GM23248 (cell line): ENCODE measurements at places on chromosomes 7 and 10. TPM values are rescaled to one million over a fixed set of nuclear protein-coding genes. Genes with fewer than 3 reads are reported as not detected.

- no peak for DNase-seq
These were observed 202.9 kb downstream of the GRID1 start for GRCh38 chr10:86163522-86164173.

Gene NEUROD6
- not detected in 2 replicates for total RNA-seq

Gene LRRN3
- total RNA-seq = 0.25 and 0.43 TPM in 2 replicates

Gene TNKS2
- total RNA-seq = 29.3 and 31.5 TPM in 2 replicates

DNA sequence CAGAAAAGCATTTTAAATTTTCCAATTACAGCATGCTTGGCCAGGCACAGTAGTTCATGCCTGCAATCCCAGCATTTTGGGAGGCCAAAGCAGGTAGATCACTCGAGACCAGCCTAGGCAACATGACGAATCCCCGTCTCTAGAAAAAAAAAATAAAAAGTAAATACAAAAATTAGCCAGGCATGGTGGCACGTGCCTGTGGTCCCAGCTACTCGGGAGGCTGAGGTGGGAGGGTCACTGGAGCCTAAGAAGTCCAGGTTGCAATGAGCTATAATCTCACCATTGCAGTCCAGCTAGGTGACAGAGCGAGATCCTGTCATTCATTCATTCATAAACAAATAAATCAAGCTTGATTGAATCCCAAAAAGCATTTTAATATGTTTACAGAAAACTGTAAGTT is 234.9 kb downstream of the PARD3 start:
- no peak for DNase-seq

DNA sequence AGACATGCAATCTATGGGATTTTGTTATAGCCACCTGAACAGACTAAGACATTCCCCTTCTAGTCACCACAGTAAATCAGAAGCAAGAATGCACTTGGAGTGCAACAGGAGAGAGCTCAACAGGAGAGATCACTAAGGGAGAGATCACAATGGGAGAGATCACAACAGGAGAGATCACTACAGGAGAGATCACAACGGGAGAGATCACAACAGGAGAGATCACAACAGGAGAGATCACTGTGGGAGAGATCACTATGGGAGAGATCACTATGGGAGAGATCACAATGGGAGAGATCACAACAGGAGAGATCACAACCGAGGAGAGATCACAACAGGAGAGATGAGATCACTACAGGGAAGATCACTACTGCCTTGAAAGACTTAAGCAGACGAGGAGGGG is 238.5 kb upstream of the PITRM1 start:
- DNase-seq = no peak

DNA sequence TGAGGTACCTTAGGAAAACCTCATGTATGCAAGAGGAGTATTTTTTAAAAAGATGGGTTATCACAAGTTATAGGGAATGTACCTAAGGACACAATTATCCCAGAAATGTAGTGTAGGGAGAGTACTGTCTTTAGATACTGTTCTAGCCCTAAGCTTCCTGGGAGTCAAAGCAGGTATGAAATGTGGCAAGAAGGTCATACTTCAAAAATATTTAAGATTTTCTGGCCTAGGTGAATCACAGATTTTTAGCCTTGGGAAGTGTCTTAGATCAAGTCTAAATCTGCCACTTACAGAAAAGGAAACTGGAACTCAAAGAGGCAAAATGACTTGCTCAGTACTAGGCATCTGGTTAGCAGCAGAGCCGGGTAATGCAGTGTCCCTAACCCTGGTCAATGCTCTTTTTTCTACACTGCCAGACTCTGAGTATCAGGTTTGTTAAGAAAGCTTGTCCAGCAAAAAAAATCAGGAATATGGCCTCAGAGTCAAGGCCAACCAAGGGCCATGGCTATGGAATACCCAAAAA is 13.9 kb downstream of the PIK3AP1 start:
- no peak for DNase-seq

DNA sequence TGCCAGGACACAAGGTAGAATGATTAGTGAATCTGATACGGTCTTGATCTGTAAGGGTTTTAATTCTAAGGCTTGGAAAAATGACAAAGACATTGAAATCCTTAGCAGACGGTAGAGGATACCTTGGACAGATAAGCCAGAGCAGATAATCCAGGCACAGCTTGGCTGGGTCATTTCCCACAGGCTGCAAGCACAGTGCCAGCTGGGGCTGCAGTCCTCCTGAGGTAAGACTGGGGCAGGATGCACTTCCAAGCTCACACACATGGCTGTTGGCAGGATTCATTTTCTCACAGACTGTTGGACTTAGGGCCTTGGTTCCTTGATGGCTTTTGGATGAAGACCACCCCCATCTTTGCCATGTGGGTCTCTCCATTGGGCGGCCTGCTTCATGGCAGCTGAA is 63.2 kb upstream of the BMPER start:
- DNase-seq = no peak

DNA sequence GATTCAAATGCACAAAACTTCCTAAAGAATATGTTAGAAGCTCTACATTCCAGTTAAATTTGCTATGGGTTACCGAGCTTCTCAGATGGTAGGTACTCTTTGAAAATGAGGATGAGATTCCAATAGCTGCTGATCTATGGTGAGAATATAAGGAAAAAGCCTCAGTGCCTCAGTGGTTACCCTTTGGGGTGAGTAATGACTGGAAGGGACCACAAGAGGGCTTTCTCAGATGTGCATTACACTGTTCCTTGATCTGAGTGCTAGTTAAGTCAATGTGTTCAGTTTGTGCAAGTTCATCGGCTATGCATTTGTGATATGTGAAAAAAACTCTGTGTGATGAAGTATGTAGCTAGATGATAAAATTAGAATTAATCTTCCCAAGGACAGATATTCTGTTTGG is 3.5 kb downstream of the NRCAM start:
- DNase-seq = peak; percentile 58

Gene CALHM3
- not detected in 2 replicates for total RNA-seq
